ENCODE measurements at places on chromosomes 12 and 14.

- no peak for DNase-seq
These were observed 7.4 kb upstream of the GABARAPL1 start for GRCh38 chr12:10205220-10205807.

DNA sequence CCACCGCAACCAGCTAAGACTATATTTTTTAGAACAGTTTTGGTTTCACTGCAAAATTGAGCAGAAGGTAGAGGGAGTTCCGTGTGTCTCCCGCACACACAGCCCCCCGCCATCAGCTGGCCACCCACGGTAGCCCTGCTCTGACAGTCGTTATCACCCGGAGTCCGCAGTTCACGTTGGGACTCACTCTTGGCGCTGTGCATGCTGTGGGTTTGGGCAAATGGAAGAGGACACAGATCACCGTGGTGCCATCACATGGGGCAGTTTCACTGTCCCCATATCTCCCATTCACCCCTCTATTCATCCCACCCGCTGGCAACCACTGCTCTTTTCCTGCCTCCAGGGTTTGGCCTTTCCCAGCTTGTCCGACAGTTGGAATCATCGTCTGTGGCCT is 31.8 kb upstream of the ULK1 start:
- DNase-seq, result no peak

DNA sequence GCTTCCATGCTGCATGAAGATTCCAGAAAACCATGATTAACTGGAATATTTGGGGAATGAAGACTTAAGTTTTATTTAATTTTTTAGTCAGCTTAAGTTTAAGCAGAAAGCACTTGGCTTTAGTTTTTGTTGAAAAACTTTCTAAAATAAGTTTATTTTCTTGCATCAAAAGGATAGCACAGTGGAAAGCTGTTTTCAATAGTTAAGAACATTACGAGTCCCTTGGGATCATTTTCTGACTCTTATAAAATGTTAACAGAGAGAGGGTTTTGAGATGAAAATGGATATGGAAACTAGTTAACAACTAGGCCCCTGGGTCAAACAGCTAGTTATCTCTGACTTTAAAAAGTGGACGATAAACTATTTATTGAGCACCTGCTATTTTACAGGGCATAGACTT is 181.9 kb upstream of the SLC38A2 start:
- no peak for DNase-seq

DNA sequence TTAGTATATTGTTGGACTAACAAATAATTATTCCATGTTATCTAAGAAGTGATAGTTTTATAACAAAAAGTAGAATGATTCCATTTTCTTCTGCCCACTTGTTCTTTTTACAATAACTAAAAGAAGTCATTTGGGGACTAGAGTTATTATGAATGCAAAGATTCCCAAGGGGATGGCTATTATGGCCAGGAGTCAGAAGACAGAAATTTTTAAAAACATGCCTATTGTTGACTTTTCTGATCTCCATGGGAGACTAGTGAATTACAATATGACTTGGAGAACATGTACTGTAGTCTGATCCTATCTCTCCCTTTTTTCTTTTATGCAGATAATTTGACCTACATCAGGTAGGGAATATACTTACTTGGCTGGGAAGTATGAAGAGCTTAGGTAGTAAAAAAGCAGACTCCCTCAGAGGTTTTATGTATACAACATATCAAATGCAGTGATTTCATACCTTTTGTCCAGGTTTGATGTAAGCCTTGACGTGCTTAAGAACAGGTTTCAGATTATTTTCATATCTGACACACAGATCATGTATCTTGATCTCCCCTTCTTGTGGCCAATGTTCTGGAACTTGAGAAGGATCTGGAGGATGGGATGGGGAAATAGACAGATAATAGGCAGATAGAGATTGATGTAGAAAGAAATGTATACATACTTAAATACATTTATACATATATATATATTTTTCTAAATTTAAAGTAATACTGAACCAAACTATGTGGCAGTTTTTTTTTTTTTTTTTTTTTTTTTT is 41.0 kb upstream of the KCNJ8 start:
- no peak for DNase-seq

DNA sequence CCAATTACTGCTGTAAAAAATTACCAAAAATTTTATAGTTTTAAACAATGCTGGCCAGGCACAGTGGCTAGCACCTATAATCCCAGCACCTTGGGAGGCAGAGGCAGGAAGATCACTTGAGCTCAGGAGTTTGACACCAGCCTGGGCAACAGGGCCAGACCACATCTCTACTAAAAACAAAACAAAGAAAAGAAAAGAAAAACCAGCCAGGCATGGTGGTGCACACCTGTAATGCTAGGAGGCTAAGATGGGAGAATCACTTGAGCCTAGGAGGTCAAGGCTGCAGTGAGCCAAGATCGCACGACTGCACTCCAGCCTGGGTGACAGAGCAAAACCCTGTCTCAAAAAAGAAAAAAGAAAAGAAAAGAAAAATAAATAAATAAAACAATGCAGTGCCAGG is 54.0 kb upstream of the ARID2 start:
- no peak for DNase-seq

DNA sequence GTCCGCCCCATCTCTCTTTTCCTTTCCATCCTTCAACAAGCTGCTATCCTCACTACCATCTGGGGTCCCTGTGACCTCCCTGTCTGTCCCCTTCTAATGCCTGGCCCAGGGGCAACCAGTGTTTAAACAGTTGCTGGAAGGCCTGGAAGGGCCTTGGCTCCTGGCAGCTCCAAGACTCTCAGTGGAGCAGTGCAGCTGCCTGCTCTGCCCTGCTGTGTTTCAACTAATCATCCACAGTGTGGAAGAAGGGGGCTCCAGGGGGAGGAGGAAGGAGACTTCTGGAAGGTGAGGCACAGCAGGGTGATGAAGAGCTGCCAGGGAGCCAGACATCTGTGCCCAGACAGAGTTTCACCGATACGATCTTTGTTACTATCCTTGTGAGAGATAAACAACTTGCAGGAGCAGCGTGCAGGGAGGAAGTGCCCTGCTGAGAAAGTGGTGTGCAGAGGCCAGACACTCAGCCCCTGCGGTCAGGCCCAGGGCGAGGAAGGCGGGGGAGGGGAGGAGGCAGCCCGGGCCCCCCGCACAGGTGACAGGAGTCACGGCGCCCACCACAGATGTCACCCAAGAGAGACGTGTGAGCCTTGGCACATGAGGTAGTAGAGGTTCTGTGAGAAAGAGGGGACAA is 1061.8 kb downstream of the BCL11B start:
- DNase-seq, result no peak

GRCh38 chr12:2229661-2230539 is 177.1 kb downstream of the CACNA1C start:
- no peak for DNase-seq

GRCh38 chr14:28254768-28255167 is 511.8 kb upstream of the FOXG1 start:
- no peak for DNase-seq

DNA sequence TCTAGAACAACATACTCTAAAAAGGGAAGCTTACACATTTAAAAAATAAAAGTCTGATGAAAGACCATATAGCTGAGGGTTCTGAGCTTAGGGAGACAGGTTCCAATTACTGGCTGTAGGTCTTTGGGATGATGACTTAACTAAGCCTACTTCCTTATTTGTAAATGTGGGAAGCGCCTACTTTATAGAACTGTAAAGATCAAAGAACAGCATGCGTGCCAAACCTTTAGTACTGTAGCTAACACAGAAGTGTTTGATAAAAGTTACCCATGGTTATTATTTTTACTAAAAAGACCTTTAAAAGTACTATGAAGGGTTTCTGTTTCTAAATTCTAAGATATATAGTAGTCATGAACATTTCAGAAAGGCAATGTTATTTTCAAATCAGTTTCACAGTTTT is 35.7 kb downstream of the STK38L start:
- peak; percentile 70 for DNase-seq

DNA sequence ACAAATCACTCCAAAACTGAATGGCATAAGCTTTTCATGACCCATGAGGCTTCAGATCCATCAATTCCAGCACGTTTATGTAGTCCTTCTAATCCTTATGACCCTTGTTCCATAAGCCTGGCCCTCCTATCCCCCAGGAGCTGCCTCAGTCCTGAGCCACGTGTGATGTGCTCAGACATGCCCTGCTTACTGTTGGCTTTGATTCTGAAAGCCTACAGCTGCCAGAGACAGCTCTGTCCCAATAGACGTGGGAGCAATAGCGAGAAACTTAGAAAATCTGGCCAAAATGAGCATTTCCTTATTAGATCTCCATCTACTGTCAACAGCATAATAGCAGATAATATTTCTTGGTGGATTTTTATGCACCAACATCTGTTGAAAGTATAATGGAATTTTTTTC is 33.2 kb downstream of the DUSP6 start:
- DNase-seq, result no peak

GRCh38 chr14:105841022-105842009 is 314.9 kb downstream of the TMEM121 start:
- no peak for DNase-seq

- no peak for DNase-seq
These were observed 183.6 kb upstream of the PZP start for GRCh38 chr12:9391815-9392214.

DNA sequence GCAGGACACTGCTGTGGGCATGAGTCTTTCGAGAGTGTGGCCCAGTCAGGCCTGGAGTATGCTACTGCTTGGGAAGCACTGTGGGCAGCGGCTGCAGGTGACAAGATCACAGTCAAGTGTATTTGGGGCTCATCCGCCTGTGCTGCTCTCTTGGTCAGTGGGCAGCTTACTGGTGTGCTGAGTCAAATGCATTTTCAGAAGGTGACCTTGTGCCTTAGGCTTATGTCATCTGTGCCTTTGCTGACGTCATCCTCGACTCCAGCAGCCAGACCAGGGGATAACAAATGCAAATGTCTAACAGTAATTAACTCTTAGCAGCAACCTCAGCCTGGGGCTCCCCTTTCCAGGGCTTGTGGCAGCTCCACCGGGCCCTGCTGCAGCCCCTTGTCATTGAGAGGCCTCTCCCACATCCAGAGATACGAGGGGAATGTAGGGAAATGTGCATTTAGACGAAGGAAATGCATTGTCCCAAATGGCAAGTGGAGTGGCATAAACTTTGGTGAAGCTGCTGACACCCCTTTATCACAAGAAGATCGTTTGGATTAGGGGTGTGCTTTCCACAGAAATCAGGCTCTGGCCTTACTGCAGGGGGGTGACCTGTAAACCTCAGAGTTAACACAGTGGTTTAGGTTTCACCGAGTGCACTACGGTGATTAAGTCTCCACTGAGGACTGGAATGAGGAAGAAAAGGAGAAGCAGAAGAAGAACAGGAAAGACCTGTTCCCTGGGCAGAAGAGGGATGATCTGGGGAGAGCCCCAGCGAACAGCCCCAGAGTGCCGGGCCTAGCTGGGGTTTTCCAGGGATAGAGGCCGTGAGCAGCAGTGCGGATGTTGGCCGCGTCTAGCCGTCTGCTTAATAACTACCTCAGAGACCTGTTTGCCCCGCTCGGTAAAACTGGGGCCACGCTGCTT is 39.7 kb downstream of the PSMA6 start:
- peak; percentile 91 for DNase-seq

GRCh38 chr14:91573528-91573893 is 63.4 kb upstream of the PPP4R3A start:
- DNase-seq, result no peak

- DNase-seq, result peak; percentile 89
These were observed 40.1 kb upstream of the DUSP6 start for GRCh38 chr12:89392391-89392790.

GRCh38 chr14:80211153-80212022 is at the start of gene DIO2:
Gene DIO2 (minus strand): TSS chr14:80211504. CDS start chr14:80211472, 32 bp downstream.
- DNase-seq, result no peak

- DNase-seq, result no peak
These were observed 38.6 kb downstream of the VWF start for GRCh38 chr12:6085841-6086240.

DNA sequence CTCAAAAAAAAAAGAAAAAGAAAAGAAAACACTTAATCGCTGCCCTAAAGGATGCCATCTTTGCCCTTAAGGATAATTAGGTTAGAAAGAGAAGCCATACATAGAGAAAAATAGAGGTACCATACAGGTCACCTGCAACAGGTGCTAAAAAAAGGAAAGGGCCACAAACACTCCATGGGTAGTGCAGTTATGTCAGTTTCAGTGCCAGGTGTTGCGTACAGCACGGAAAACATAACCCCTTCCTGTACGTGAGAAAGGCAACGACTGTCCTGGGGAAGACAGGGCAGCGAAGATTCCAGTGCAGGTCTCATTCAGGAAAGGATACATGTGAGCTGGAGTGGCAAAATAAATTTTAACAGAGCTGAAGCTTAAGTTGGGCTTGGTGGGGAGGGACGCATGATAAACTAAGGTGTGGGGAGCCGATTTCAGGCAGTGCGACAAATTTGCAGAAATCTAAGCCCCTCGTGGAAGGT is 553 bp upstream of the DAZAP2 start:
- no peak for DNase-seq

GRCh38 chr12:56151672-56152131 is 685 bp upstream of the MYL6B start:
- DNase-seq, result peak; percentile 21

DNA sequence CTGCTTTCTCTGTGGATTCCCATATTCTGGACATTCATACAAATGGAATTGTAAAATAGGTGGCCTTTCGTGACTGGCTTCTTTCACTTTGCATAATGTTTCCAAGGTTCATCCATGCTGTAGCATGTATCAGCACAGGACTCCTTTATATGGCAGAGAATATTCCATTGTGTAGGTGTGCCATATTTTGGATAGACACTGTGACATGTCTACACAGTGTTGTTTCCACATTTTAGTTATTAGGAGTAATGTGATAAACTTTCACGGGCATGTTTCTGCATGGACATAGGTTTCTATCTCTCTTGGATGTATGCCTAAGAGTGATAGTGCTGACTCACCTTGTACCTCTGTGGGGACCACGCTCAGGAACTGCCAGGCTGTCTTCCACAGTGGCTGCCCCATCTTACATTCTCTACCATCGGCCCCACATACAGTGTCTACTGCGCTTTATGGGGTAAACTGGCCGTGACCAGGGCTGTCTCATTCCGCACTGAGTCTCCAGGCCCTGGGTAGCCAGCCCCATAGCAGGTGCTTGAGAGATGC is 7.1 kb upstream of the KRT84 start:
- no peak for DNase-seq

- peak; percentile 14 for DNase-seq
These were observed 471.6 kb upstream of the FOXG1 start for GRCh38 chr14:28294834-28295440.

DNA sequence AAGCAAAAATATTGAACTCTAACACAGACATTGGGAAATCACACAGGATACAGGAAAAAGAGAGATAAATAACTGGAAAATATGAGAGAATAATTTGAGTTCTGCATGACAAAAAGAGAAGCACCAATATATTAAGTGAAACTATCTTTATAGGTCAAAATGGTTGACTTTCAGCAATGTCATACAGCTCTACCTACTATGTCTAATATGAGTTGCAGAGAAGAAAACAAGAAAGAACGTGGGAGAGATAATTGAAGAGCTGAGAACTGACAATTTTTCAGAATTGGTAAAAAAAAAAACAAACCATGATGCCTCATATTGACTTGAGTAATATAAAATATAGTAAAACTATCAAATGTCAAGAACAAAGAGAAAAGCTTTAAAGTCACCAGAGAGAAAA is 221.7 kb downstream of the BCL11B start:
- no peak for DNase-seq

GRCh38 chr12:94839347-94839746 is 164.2 kb downstream of the NDUFA12 start:
- no peak for DNase-seq
